Ascending aorta (tissue), 2 donors: ENCODE measurements at places on chromosomes 3 and 15.

- no peak for DNase-seq
Observed at GRCh38 chr3:150538324-150539208, 7.7 kb downstream of the SERP1 start.

GRCh38 chr3:86537171-86537570, 453.8 kb downstream of the VGLL3 start:
- no peak for DNase-seq

- no peak for DNase-seq
Observed at GRCh38 chr3:152307829-152308474, 39.2 kb downstream of the MBNL1 start.

GRCh38 chr3:60803216-60804173, 447.8 kb downstream of the FHIT start:
- DNase-seq: no peak

GRCh38 chr3:52385157-52385556, 59.7 kb downstream of the SEMA3G start:
- no peak for DNase-seq

GRCh38 chr15:70825841-70826240, 28.1 kb downstream of the LARP6 start:
- DNase-seq: peak; percentile 52

GRCh38 chr3:56985878-56986277, 74.6 kb upstream of the SPATA12 start:
- DNase-seq: no peak

- DNase-seq: no peak
Observed at GRCh38 chr15:66170042-66170441, 83.5 kb downstream of the MEGF11 start.

- DNase-seq: peak; percentile 9
Observed at GRCh38 chr3:9397906-9398699, 688 bp downstream of the SETD5 start.

DNA sequence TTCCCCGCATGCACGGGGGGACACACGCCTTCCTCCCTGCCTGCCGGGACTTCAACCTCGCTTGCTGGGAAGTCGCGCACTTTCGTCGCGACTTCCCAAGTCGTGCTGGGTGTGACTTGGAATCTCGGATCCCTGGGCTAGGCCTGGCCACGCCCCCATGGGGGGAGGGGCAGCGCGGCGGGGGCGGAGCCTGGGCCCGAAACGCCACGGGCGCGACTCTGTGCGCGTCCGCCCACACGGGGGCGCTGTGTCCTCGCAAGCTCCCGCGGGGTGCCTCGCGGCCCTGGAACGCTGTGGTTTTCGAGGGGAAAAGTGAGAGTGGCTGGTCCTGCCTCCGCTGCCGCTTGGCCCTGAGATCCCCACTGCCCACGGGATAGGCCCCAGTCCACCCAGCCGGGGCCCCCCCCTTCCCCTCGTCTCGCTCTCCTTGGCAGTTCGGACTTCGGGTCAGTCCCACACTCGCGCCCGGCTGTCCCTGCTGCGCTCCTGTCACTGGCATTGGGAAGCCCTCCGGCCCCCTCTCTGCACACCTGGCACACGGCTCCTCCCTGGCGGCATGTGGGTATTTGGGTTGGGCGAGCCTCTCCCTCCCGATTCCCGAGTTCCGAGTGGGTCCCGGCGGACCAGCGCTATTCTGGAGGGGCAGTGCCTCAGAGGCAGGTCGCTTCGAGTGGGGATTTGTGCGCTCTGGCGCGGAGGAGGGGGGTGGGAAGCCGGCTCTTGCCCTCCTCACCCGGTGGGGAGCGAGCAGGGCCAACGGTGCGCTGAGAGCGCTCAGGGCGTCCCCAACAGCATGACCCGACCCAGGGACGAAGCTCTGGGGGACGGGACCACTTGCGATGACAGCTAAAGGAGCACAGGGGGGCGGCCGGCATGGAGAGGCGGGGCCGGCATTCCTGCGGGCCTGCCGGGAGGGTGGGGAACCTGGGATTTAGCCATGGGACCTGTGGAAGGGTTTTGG, 23.6 kb downstream of the SEC61A1 start:
- DNase-seq: no peak

GRCh38 chr3:42660131-42660715, 6.7 kb downstream of the ZBTB47 start:
- no peak for DNase-seq

DNA sequence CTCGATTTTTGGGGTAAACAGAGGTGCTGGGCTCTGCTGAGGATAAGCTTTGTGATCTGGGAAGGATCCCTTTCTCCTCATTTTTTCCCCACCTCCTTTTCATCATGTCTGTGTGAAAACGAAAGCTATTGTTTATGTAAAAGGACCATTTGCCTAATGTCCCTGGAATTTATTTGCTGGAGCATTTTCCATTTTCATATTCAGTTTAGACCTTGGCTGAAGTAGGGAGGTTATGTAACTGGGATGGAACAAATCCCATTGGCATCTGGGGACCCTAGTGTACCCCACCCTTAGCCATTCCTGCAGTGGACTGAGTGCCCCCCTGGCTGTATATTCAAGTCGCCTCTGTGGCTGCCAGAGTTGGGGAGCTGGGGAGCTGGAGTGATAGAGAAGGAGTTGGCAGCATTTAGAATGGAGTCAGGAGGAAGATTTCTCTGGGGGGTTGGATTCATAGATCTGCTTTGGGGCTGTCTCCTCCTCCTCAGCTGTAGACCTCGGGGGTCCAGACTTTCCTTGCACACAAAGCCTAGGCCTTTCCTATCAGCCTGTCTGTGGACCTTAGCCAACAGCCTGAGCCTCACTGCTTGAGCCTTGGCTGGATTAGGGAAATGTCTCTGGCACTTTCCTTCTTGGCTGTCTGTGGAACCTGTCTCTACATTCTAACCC, 270.4 kb upstream of the CTDSPL start:
- peak; percentile 71 for DNase-seq

- DNase-seq: no peak
Observed at GRCh38 chr3:65448120-65448519, 590.6 kb downstream of the MAGI1 start.

DNA sequence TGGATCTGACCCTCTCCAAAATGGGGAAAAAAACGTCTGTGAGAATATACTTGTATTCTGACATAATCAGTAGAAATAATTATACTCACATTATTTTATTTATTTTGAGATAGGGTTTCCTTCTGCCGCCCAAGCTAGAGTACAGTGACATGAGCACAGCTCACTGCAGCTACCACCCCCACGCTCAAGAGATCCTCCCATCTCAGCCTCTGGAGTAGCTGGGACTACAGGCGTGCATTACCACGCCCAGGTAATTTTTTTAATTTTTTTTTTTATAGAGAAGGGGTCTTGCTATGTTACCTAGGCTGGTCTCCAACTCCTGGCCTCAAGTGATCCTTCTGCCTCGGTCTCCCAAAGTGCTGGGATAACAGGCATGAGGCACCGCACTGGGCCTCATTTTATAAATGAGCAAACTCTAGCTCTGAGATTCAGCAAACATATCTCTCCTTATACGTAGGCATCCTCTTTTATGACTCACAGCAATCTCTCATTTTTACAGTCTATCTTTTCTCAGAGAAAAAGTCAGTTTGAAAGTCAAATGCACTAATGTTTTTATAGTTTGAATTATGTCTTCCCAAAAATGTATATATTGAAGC, 989 bp upstream of the VGLL3 start:
- DNase-seq: no peak

GRCh38 chr3:15645740-15646501, 44.4 kb downstream of the BTD start:
- no peak for DNase-seq

DNA sequence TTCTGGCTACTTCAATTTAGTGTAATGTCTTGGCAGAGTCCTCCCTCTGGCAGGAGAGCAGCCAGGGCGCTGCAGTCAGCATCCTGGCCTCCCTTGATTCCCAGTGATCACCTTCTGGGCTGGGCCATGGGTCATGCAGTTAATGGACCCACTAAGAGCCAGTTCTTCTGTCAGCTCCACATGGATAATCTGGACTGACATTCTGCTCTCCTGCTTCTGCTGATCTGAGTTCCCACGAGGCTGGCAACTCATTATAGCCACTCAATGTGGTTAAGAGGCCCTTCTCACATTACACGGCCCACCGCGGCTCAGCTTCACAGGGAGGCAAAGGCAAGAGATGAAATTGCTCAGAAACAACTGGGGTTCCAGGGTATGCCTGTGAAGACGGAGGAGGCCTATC, 94.0 kb downstream of the WDR76 start:
- DNase-seq: no peak

DNA sequence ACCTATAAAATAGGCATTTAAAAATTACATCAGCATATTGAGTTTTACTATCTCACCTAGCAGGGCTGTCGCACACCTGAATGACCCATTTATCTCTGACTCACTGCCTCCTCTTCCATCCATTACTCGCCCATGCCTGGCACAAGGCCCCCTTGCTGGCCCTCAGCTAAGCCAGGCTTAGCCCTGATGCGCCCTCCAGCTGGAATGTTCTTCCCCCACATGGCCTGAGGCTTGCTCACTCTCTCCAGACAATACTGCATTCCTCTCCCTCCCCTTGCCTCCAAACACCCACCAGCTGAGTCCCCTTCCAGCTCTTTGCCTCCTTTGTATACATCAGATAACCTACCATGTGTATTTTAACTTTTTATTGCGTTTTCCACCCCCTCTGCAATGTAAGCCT, 7.2 kb downstream of the SH3BP5 start:
- no peak for DNase-seq

DNA sequence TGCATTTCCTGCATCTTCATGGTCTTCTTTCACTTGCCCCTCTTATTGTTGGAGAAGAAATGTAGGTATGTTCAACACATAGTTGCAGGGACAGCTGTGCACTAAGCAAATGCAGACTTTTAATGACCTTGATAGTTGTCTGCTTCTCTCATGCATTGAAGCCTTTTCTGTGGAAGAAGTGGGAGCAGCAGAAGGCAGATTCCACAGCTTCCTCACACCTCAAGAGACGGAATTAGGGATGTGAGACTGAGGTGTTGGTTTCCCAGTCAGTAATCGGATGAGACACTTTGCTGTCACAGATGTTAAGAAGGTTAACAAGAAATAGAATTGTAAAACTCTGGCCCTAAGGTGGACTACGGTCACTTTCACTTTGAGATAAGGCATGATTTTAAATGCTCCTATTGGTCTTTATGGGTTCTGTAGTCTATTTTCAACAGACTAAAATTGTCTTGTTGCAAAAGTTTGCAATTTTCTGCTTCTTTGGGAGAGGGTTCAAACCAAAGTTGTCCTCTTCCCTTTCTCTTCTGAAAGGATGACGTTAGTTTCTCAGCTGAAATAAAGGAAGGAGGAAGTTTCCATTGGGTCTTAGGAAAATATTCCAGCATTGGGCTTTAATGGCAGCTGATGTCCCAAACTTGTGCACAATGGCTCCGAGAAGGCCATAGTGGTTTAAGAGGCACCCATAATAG, 117.4 kb downstream of the LPP start:
- no peak for DNase-seq

DNA sequence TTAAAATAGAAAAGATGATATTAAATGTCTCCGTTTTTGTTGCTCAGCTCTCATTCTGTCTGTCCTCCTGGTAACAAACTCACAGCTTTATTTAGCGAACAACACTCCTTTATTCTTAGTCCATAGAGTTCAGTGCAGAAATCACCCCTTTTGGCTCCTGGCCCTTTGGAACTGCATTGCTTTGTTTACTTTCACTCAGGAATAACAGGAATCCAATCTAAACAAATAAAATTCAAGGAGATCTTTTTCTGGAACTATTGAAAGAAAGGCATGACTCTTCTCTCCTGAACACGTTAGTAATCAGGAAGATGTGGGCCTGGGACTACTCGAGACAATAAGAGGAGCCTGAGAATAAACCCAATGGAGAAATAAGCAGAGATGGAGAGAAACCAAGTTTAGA, 409.2 kb downstream of the DIPK2A start:
- no peak for DNase-seq
